ENCODE measurements at places on chromosomes 1 and 21. TPM values are rescaled to one million over a fixed set of nuclear protein-coding genes. Genes with fewer than 3 reads are reported as not detected.

GRCh38 chr1:63651161-63651701, 58.0 kb downstream of the PGM1 start:
- peak; percentile 57 for DNase-seq
- no peaks in the 10 kb centered on the region for H3K36me3 ChIP-seq
- peak overlapping the region; percentile 58 for H3K4me3 ChIP-seq
- H3K27me3 ChIP-seq, result no peaks in the 10 kb centered on the region

- no peak for DNase-seq
- H3K36me3 ChIP-seq, result no peaks in the 10 kb centered on the region
- H3K4me1 ChIP-seq, result peaks cover 17% of the 10 kb centered on the region
- H3K27ac ChIP-seq, result no peak overlapping the region
- H3K4me3 ChIP-seq, result peak overlapping the region; percentile 23
Observed at GRCh38 chr1:174152427-174152826, 6.9 kb upstream of the RABGAP1L start.

DNA sequence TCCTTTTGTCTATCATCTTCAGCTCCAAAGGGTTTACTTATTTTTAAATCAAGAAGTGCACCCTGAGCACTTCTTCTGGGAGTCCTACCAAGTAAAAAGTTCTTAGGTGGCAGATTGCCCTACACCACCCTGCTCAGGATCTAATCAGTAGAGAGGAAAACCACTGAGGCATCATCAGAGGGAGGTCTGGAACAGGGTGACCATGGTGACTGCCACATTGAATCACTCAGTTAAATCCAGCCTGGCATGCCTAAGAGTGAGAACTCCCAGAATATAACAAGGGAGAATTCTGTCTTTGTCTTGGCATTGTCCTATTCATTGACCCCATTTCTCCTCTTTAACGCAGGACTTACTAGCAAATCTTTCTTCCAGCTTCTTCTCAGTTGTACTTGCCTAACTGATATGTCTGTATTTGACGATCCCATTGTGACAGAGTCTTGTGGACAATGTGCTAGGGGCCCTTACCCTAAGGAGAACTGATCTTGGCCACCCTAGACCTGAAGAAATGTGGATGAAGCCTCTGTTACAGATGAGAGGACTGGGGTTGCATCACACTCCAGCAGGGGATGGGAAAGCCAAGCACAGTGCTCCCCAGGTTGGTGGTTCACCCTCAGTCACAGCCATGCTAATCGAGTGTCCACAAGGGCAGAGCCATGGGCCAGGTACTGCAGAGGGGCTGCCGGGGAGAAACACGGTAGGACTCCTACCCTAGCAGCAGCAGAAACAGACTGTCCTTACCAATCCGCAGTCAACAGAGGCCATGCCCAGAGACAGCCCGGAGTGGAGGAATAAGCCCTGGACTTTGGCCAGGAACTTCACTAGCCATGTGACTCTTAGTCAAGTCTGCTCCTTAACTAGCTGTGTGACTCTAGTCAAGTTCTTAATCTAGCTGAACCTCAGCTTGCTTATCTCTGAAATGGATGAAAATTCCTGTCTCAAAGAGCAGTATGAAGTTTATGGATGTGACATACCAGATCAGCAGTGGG, 15.4 kb downstream of the PKP1 start:
- no peaks in the 10 kb centered on the region for H3K4me1 ChIP-seq
- H3K36me3 ChIP-seq, result no peaks in the 10 kb centered on the region
- H3K4me3 ChIP-seq, result no peak overlapping the region
- H3K27me3 ChIP-seq, result peaks cover 10% of the 10 kb centered on the region
- no peak for DNase-seq
- no peak overlapping the region for H3K27ac ChIP-seq

DNA sequence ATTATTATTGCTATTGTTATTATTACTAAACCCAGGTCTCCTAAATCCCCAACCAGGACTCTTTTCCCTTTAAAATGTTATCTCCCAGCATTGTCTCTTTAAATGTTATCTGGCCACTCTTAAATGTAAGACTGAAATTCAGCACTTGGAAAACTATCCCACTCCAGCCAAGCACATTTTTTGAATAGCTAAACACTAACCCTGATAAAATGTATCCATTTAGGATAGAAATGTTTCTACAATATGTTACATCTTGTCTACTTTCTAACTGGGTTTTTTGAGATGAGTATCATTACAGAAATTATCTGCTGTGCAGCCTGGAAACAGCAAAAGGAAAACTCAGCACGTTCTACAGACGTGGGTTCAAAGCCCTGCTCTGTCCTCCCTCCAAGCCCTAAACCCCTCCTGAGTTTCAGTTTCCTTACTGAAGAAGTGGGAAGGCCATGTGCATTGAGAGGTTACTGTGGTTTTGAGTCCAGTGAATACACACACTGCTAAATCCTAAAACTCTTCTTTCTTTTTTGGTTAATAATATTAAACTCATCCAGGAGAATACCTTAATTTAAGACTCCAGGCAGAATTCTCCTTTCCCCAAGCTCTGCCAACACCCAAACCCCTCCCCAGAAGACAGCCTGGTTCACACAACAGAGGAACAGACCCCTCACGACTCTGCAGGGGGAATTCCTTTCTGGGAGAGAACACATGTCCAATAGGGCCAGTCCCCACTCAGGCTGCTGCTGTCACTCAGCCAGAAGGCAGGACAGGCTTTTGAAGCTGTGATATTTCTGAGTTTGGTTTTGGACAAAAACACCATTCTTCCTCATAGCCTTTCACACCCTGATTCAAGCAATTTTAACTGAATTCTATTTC, 41.9 kb downstream of the HIVEP3 start:
- no peak for DNase-seq
- no peaks in the 10 kb centered on the region for H3K36me3 ChIP-seq
- H3K4me1 ChIP-seq, result no peaks in the 10 kb centered on the region
- H3K27ac ChIP-seq, result no peak overlapping the region

The NFASC gene
- total RNA-seq, result not detected

GRCh38 chr1:2215329-2215728, 12.8 kb upstream of the SKI start:
- H3K36me3 ChIP-seq, result no peaks in the 10 kb centered on the region
- peaks cover 15% of the 10 kb centered on the region for H3K4me1 ChIP-seq
- H3K4me3 ChIP-seq, result no peak overlapping the region
- no peaks in the 10 kb centered on the region for H3K27me3 ChIP-seq

DNA sequence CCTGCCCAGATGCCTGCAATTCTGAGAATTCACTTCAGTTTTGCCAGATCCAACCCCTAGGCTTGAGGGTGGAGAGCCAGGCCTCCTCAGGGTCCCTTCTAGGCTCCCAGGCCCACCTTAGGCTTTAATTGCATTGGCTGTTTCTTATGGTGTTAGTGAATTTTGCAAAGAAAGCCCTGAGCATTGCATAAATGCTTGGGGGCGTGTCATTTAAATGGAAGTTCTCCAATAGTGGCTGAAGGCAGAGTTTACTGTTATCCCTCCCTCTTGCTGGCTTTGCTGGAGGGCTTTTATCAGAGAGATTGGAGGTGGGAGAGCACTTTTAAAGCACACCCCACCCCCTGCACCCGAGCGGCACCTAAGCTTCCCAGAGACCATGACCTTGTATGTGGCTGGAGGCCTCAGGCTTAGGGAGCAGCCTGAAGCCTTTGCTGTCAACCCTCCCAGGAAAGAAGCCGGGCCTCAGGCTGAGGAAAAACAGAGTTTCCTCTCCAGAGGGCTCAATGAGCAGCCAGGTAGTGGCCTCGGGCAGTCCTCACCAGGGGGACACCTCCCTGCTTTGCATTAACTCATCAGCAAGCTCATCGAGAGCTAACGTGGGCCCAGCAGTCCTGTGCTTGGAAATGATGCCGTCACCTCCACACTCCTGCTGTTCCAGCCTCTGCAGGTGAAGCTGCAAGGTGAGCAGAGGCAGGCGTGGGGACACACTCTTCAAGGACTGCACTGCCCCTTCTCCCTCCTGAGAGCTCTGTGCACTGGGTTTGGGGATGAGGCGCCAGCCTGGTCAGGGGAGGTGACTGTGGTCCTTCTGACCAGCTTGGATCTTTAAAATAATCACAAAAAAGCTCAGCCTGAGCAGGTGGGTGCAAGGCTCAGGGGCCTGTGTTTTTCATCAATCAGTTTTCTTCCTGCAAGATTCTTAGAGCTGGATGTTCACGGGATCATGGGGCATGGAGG, 58.0 kb downstream of the STUM start:
- DNase-seq, result no peak
- H3K27me3 ChIP-seq, result no peaks in the 10 kb centered on the region
- H3K36me3 ChIP-seq, result no peaks in the 10 kb centered on the region
- no peak overlapping the region for H3K4me3 ChIP-seq

GRCh38 chr1:43452789-43453441, 816 bp downstream of the HYI start:
- H3K27ac ChIP-seq, result peak overlapping the region; percentile 53
- no peak for DNase-seq
- H3K27me3 ChIP-seq, result peaks cover 19% of the 10 kb centered on the region
- H3K36me3 ChIP-seq, result peaks cover 27% of the 10 kb centered on the region
- H3K4me3 ChIP-seq, result peak overlapping the region; percentile 34

The LRRC71 gene
- total RNA-seq, result not detected

Measured in CD4-positive, CD25-positive, alpha-beta regulatory T cell (primary cell).